Aorta (tissue), 5 donors: ENCODE measurements at places on chromosomes 13 and 19.

DNA sequence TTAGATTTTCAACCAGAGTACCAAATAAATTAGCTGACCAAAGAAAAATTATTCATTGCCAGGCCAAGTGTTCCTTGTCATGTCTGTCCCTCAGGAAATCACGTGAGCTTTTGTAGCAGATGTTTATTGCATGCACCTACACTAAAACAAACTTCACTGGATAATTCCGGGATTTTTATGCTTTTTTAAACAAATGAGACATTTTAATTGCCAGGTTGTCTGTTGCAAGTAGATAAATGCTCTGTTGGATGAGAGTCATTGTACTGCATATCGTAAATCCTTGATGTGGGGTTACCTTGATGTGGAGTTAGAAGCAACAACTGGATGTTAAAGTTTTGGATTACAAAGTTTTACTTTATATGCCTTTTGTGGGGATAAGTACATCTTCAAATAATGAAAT is 1187.7 kb upstream of the PCDH9 start:
- DNase-seq: no peak

DNA sequence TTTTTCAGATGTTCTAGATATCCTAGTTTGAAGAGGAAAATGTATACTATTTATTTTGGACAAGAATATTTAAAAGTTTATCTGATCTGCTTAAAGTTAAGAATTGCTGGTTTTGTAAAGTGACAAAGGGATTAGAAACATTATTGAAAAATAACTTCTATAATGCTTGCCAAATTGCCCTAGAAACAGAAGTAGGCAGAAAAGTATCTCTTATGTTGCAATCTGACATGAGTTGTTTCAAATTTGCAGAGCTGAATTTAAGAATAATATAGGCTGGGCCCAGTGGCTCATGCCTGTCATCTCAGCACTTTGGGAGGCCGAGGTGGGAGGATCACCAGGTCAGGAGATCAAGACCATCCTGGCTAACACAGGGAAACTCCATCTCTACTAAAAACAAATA is 777.1 kb downstream of the LIG4 start:
- DNase-seq: no peak

DNA sequence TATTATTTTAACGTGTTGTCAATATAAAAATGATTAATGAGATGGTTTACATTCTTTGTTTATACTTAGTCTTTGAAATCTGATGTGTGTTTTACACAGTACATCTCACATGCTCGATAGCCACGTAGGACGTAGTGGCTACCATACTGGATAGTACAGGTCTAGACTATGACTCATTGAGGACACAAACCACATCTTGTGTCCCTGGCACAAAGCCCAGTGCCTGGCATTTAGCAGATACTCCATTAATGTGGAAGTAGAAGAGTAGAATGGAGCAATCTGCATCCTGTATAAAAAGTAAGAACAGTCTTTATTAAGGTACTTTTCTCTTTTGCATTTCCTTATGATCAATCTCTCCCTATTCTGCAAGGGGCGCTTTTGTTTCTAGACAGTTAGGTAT is 49.0 kb upstream of the FRY start:
- peak; percentile 78 for DNase-seq

- no peak for DNase-seq
Observed at GRCh38 chr13:31046711-31047279, 114.3 kb downstream of the TEX26 start.

GRCh38 chr19:45607071-45608029 is 5.3 kb upstream of the GPR4 start:
- DNase-seq: peak; percentile 82
